ENCODE measurements at places on chromosomes 6 and 20.

DNA sequence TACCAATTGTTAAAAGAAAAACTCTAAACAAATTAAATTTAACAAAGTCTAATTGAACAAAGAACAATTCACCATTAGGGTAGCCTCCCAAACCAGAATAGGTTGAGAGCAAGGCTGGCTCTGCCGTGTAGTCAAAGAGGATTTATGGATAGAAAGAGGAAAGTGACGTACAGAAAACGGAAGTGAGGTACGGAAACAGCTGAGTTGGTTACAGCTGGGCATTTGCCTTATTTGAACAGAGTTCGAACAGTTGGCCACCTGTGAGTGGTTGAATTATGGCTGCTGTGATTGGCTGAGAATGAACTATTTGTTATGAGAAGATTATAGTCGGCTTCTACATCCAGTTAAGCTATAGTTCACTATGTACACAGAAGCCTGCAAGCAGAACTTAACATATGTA lies 18.5 kb upstream of the ISM1 start:
- DNase-seq, result no peak

- DNase-seq, result no peak
Observed at GRCh38 chr20:62508641-62509051, 32.9 kb upstream of the GATA5 start.

- peak; percentile 28 for DNase-seq
Observed at GRCh38 chr6:39865011-39865888, 69.0 kb downstream of the MOCS1 start.

- DNase-seq, result no peak
Observed at GRCh38 chr20:3732327-3733118, at the start of gene HSPA12B. HSPA12B (plus strand) TSS chr20:3732685; CDS start chr20:3738675, 5,990 bp downstream.

- no peak for DNase-seq
Observed at GRCh38 chr6:68333442-68333841, 301.6 kb upstream of the ADGRB3 start.

GRCh38 chr6:11092668-11093375 lies 812 bp upstream of the SMIM13 start:
- DNase-seq, result no peak

- DNase-seq, result no peak
Observed at GRCh38 chr20:64239449-64240242, 15.9 kb upstream of the PCMTD2 start.

- DNase-seq, result no peak
Observed at GRCh38 chr6:155121699-155122098, 126.6 kb downstream of the TIAM2 start.

DNA sequence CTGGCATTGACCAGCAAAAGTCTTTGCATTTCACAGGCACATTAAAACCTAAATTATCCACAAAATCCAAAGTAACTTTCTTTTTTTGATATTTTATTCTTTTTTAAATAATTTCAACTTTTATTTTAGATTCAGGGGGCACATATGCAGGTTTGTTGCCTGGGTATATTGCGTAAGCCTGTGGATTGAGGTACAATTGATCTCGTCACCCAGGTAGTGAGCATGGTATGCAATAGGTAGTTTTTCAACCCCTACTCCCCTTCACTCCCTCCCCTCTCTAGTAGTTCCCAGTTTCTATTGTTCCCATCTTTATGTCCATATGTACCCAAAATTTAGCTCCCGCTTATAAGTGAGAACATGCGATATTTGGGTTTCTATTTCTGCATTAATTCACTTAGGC lies 97.6 kb downstream of the CEP57L1 start:
- DNase-seq, result no peak

DNA sequence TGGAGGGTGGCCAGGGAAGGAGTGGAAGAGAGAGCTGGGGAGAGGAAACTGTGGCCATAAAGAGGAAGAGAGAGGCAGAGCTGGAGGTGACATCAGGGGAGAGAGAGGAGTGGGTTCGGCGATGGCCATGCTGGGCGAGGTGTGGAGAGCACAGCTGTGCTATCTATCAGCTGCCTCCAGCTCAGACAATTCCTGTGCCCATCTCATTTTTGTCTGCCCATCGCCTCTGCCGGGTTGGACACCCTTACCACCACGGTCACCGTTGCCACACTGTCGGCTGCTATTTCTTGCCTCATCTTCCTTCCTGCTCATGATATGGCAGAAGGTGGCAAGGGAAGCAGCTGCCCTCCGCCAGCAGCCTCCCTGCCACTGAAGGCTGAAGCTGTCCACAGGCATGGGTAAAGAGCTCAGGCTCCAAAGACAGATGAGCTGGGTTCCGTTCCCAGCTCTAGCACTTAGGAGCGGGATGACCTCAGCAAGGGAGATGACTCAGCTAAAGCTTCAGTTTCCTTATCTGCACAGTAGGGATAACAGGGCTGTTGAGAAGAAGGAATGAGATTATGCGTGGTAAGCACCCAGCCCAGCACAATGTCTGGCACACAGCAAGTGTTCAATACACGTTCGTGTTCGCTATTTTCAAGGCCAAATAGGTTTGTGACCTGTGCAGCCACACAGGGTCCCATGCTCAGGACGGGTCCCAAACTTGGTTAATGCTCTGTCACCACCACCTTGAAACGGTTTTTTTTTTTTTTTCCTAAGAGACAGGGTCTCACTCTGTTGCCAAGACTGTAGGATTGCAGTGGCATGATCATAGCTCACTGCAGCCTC lies 21.9 kb upstream of the TAF8 start:
- DNase-seq, result no peak

DNA sequence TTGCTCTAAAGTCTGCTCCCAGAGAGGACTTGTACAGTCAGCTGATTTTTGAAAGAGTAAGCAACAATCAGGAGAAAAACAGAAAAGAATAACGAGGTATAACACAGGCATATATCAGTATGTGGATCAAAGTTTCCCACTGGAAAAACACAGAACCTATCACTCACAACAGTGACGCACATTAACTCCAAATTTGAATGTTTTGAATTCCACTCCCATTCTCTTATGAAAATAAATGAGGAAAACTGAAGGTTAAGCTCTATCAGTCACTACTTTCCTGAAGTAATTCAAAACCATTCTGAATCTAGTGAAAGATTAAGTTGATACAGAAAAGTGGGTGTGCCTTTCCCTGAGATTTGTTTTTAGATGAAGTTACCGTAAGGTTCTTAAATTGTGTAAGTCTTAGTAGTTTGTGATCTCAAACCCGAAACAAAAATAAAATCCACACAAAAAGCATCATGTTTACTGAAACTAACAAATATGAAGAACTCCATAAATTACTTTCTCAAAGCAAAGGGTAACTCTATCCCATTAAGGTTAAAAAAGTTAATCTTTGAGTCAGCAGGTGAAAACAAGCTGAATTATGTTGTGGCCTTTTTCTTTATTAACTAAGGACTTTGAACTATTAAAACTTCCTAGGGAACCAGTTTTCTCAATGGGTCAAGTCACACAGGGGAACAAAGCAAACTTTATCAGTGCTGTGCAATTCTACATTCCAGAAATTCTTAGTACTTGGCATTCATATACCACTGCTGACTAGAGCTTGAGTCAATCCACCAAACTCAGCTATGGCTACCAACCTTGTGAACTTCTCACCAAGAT lies 115.7 kb downstream of the OGFRL1 start:
- no peak for DNase-seq

- DNase-seq, result no peak
Observed at GRCh38 chr6:90003941-90004340, 109.7 kb downstream of the GJA10 start.

GRCh38 chr6:5497896-5498578 lies 236.7 kb downstream of the FARS2 start:
- DNase-seq, result no peak

DNA sequence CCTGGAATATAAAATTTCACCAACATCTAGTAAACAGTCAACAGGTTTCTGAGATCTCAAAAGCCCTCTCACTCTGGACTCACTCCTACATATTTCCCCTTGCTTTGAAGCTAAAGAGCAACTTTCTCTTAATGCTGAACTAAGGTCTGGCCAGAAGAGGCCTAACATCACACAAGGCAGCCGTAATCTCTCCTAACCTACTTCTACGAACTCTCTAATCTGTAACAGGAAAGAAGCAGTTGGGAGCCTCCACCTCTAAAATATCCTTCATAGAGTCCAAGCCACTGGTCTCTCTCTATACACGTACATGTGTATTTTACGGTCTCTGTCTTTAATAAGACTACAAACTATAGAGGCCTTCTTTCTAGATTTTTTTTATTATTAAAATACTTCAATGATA lies 72.0 kb downstream of the REV3L start:
- no peak for DNase-seq

DNA sequence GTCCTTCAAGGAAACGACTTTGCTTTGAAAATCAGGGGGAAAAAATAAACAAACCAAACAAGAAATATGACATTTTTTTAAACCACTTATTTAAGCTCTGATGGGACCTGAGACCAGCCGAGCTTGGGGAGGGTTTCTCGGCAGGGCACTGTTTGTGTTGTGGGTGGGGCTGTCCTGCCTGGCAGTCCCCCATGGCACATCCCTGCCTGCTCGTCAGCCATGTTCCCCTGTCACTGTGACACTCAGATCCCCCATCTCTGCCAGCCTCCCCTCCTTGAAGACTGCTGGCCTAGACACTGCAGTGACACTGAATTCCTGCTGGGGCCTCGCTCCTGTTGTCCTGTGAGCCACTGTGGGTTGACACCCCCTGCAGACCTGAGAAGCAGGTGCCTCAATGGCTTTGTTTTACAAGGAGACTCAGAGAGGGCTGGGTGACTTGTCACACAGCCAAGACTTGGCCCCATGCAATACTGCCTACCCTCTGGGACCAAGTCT lies 95.1 kb upstream of the PTPN1 start:
- no peak for DNase-seq

GRCh38 chr20:59020938-59021551 lies 1.8 kb downstream of the TUBB1 start:
- no peak for DNase-seq

DNA sequence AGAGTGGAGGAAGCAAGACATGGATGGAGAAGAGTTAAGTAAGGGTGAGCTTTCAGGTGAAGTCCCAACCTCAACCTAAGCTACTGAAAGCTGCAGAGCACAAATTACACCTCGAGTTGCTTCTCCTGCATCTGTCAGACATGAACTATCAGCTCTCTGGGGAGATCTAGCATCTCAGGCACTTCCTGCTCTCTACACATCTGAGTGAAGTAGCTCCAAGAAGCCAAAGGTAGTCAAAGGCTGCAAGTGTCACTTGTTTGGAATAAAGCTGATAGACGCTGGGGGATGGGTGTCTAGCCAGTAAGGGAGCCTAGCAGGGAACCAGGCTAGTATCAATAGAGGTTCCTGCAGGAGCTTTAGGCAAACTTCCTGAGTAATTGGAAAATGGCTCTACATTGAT lies 228.0 kb downstream of the PLCB1 start:
- DNase-seq, result no peak

DNA sequence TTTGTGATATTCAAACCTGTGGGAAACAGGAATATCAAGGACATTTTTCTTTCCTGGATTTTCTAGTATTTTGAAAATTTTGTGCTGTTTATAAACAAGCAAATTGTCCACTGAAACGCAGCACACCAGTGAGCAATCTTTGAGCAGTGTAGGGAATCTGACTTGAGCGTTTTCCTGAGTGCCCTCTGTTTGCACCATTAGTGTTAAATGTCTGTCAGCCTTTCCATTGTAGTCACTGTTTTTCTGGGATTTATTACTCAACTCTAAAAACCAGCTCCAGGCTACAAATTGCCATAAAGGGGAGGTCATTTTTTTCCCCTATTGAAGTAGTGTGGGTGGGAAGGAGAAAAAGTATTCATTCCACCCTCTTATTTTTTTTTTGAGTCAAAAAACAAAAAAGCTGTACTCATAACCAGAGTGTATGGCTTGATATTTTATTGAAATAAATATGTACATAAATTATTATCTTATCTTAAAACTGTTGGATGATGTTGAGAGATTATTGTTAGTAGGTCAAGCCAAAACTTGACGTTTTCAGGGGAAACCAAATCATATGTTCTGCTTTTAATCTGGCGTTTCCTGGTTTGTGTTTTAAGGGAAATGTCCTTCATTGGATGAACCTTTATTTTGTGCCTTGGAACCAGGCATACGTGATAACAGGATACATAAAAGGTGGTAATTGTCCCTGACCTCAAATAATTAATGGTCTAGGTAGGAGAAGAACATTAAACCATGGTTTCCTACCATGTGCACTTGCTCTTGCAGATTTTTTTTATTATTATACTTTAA lies 51.8 kb downstream of the TSHZ2 start:
- DNase-seq, result no peak

DNA sequence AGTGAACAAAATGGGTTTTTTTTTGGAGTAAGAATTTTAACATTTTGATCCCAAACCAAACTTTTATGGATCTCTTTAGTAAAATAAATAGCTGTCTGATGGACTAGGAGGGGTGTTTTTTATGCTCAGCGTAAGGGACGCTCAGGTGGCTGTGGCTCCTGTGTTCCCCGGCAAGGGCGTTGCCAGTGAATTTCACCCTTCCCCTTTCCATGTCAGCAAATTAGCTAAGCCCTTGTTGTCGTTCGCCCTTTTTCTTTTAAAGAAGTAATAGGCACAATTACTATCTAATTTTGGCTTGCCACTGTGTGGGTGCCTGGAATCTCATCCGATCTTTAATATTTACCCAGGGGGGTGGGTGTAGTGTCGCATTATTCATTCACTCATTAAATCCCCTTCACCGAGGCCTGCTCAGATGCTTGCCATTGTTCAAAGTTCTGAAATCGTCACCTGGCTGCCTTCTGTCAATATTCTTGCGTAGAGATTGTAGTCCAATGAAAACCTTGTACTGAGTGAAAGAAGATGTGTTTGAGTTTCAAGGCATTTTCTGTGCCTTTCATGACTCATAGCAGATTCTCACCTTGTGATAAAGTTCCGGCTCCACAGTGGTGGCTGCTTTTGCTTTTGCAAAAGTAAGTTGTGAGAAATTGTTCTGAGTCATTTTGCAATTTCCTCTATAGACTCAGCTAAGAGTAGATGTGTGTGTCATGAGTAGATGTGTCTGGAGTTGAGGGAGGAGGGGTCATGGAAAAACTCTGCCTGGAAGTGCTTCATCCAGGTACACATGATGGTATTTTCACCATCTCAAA lies 40.0 kb upstream of the CLDN20 start:
- no peak for DNase-seq

GRCh38 chr6:157712585-157713295 lies 110.3 kb upstream of the SNX9 start:
- DNase-seq, result no peak

DNA sequence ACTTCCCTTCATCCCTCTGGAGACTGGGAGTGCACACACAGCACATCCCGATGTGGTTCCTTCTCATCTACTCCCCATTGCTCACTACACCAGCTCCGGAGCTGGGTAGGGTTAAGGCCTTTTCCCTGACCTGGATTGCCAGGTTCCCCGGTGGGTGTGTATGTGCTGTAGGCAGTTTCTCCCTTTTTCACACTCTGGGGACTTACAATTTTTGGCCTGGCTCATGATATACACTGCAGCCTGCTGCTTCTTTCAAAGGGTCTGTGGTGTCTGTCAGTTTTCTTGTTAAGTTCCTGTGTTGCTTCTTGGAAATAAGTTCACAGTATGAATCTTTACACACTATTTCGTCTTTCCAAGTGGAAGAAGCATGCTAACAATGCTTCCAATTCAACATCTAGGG lies 405.5 kb downstream of the UTRN start:
- no peak for DNase-seq

DNA sequence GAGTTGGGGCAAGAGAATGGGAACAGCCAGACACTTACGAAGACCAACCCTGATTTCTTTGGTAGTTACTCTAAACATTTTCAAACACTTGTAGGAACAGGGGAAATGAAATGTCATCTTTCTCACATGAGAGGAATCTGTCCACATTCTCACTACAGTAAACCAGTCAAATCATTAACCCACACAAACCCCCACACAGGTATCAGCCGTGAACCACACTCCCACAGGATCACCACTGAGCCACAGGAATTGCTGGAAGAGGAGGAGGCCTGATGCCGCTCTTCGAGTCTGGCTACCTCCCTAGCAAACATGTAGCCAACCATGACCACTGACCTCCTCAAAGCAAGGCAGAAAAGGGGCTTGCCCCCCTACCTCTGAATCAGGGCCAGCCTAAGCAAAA lies 6.9 kb upstream of the RSPO3 start:
- no peak for DNase-seq

Measured in activated CD4-positive, CD25-positive, alpha-beta regulatory T cell (primary cell).